GM10248 (cell line): ENCODE measurements at places on chromosomes 6 and 20.

GRCh38 chr20:37940858-37941257 lies 37.9 kb downstream of the VSTM2L start:
- DNase-seq, result no peak

DNA sequence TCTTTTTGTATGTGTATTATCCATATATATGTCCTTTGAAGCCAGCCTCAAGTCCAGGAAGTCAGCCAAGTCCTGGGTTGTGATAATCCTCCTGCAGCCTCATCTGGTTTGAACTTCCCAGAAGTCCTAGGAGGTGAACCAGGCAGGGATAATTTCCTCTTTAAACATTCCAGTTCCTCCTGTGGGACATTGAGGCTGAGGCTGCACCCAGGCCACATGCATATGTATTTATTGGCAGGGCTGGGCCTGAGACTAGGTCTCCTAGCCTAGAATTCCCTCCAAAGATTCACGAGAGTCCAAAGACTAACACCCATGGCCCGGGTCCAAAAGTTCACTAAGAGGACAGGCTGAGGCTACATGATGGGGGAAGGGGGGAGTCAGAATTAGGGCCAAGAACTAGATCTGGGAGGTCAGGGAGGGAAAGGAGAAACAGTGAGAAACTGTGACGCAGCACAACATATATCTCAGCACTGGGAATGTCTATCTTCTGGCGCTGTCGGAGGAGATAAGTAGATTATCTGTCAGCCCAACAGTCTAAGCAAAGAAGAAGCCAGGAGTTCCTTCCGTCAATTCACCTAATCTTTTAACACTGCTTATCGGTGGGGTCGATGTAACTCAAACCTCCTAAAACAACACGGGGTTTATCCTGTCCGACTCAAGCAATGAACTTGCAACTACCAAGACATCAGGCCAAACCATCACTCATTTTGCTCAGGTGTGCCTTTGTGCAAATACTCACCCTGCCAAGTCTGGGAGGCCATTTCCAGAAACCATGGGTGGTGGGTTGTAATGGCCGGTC lies 43.3 kb downstream of the SNX5 start:
- no peak for DNase-seq

DNA sequence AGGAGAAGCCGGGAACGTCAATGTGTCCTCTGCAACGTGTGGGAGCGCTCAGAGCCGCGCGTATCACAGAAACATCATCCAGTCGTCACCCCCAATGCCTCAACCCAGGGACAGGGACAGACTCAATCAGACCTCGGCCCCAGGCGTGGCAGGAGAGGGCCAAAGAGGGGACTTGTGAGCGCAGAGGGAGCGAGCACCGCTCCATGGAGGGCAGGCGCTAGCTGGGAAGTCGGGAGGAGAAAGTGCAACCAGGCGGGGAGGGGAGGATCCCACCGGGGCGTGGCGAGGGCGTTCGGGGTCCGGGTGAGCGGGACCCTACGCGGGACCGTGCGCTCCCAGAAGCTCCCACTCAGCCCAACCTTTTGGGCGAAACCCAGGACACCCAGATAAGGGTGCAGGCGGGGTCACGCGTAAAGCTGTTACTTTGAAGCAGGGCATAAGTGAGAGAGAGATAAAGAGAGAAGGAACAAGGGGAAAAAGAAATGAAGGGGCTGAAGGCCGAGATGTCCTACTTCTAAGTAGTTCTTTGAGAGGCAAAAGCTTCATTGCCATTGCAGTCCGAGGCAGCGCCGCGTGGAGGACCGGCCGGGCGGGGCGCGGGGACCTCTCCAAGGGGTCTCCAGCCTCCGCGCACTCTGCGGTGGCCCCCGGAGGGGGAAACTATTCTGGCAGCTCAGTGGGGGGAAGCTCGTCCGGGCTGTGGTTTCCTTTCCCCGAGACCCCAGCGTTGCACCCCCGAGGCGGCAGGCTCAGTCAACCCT lies 862 bp upstream of the SOBP start:
- DNase-seq, result peak; percentile 39

- no peak for DNase-seq
Observed at GRCh38 chr6:25889877-25890853, 16.1 kb upstream of the SLC17A3 start.
